ENCODE measurements at places on chromosomes 7 and 10. TPM values are rescaled to one million over a fixed set of nuclear protein-coding genes. Genes with fewer than 3 reads are reported as not detected.

The PYROXD2 gene
- total RNA-seq, result 17.3 TPM

The ATG9B gene
- not detected for total RNA-seq

The SLC29A4 gene
- 0.40 TPM for total RNA-seq

The NEUROD6 gene
- total RNA-seq, result not detected

The TMEM176A gene
- total RNA-seq, result not detected

The HOXA7 gene
- not detected for total RNA-seq

The GPR85 gene
- total RNA-seq, result 2.1 TPM

The SLC26A5 gene
- not detected for total RNA-seq

The CHCHD2 gene
- total RNA-seq, result 280 TPM

The HOXA3 gene
- 1.6 TPM for total RNA-seq

The CTAGE4 gene
- total RNA-seq, result 0.66 TPM

The ACSM6 gene
- not detected for total RNA-seq

The STAG3 gene
- total RNA-seq, result 1.1 TPM

The CEP55 gene
- total RNA-seq, result 32.0 TPM

The MSS51 gene
- 1.2 TPM for total RNA-seq

The AASS gene
- total RNA-seq, result 32.0 TPM

The ZNF746 gene
- total RNA-seq, result 13.9 TPM

The DYNC1I1 gene
- 3.5 TPM for total RNA-seq

The PDZD7 gene
- total RNA-seq, result 3.4 TPM

The TLL2 gene
- 0.06 TPM for total RNA-seq

The CARD11 gene
- 0.13 TPM for total RNA-seq

The CFAP70 gene
- 1.6 TPM for total RNA-seq

The NOS3 gene
- total RNA-seq, result 3.7 TPM

The SMKR1 gene
- not detected for total RNA-seq

The RINT1 gene
- total RNA-seq, result 11.4 TPM

The FAM25G gene
- not detected for total RNA-seq

The CCL26 gene
- total RNA-seq, result not detected

The PDE6C gene
- total RNA-seq, result not detected

The SAMD9 gene
- 26.8 TPM for total RNA-seq

The PLCE1 gene
- 1.1 TPM for total RNA-seq

The DNAJC12 gene
- total RNA-seq, result 2.5 TPM

The LLCFC1 gene
- not detected for total RNA-seq

The TMEM236 gene
- 0.06 TPM for total RNA-seq

The EFCAB10 gene
- total RNA-seq, result not detected

The ABCF2 gene
- total RNA-seq, result 62.4 TPM
